ENCODE measurements at places on chromosomes 5 and 9. TPM values are rescaled to one million over a fixed set of nuclear protein-coding genes. Genes with fewer than 3 reads are reported as not detected.

Gene TCF7
- 2.9 TPM for total RNA-seq

Gene PCDHA10
- total RNA-seq = 0.59 TPM

Gene SLC22A4
- total RNA-seq = 3.8 TPM

Gene GZMA
- not detected for total RNA-seq

Gene RNF180
- total RNA-seq = 12.7 TPM

Gene RANBP6
- 19.7 TPM for total RNA-seq

Gene CHSY3
- 12.4 TPM for total RNA-seq

DNA sequence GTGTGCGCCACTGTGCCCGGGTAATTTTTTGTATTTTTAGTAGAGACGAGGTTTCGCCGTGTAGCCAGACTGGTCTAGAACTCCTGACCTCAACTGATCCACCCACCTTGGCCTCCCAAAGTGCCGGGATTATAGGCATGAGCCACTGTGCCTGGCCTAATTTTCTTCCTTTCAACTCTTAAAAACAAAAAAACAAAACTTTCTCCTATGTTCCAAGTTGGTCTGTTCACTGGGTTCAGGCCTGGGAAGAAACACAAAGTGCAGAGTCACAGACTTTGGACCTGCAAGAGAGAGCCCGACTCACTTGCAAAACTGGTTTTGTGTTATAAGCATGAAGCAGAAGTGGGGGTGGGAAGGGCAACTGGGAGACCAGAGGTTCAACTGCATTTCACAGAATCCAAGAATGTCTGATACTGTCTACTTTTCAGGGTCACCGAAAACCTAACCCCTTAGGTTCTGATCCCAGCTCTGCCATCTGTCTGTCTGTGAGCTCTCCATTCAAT is 5.2 kb upstream of the HDHD3 start:
- no peaks in the 10 kb centered on the region for H3K27me3 ChIP-seq
- DNase-seq = no peak
- no peak overlapping the region for H3K4me3 ChIP-seq
- H3K27ac ChIP-seq = no peak overlapping the region

DNA sequence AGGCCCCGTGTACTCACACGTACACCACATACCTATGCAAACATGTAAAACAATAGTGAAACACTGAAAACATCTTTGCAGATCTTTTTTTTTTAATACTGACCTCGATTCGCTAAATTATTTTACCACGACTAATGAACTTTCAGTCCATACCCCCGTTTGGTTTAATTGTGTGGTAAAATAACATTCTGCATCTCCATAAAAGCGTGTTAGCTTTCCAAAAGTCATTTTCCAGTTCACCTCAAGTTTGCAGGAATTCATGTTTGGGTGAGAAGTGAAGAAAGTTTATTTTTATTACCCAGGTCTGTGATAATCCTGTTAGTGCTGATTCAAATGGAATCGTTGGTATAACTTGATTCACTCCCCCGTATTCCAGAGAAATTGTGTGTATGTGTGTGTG is 652 bp downstream of the ARSK start:
- DNase-seq = peak; percentile 44
- H3K27ac ChIP-seq = peak overlapping the region; percentile 88
- H3K4me3 ChIP-seq = peak overlapping the region; percentile 93
- H3K36me3 ChIP-seq = peaks cover 8% of the 10 kb centered on the region
- H3K4me1 ChIP-seq = peaks cover 22% of the 10 kb centered on the region
- no peaks in the 10 kb centered on the region for H3K27me3 ChIP-seq

- DNase-seq = peak; percentile 46
- no peak overlapping the region for H3K27ac ChIP-seq
- no peaks in the 10 kb centered on the region for H3K4me1 ChIP-seq
- H3K27me3 ChIP-seq = peaks cover 10% of the 10 kb centered on the region
- no peaks in the 10 kb centered on the region for H3K36me3 ChIP-seq
- no peak overlapping the region for H3K4me3 ChIP-seq
Observed at GRCh38 chr5:135055396-135055795, 21.4 kb upstream of the PITX1 start.

DNA sequence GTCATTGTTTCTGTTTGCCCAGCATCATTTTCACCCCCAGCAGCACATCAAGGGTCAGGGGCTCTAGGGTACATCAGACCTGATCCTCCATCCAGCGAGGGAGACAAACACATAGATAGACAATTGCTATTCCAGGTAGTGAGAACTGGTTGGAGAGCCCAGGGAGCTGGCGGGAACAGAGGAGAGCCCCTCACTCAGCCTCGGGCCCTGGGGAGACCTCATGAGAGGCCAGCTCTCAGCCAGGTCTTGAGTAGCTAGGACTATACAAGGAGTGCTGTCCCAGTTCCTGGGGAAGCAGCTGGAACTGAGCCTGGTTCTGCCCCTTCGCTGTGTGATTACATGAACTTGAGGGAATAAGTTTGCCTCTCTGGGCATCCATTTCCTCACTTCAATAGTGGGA is 80.3 kb downstream of the HRH2 start:
- H3K27ac ChIP-seq = no peak overlapping the region
- H3K4me1 ChIP-seq = no peaks in the 10 kb centered on the region
- H3K4me3 ChIP-seq = no peak overlapping the region

DNA sequence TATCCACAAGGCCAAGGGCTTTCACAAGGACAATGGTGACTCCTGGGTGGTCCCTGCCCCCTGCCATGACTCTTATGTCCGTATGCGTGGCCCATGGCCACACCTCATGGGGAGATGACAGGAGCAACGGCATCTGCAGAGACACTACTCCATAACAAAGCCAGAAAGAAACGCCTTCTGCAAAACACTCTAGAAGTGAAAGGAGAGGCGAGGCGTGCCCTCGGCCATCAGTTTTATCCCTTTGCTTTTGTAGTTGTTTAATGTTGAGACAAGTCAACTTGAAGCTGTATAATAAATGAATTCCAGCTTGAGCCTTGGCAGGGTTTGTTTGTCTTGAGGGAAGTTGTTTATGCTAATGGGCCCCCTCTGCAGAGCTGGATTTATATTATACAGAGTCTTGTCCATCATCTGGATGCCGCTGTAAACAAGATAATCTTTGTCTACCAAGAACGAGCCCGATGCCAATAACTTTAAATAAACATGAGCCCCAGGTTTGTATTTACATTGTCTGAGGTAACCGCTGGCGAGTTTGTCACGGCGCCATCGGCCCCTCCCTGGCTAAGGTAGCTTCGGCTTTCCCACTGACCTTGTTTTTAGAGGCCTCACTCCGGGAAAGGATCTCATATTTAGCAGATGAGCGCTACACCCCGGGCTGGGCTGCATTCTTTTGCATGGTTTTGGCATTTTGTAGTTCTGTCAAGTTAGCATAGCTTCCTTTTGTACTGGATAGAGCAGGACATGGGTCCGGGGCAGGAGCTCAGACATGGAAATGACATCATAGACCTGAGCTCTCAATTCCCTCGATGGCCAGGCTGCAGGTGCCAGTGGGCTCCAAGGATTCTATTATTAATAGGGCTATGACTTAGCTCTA is 165.3 kb downstream of the ERCC6L2 start:
- no peak for DNase-seq
- no peaks in the 10 kb centered on the region for H3K36me3 ChIP-seq
- H3K27ac ChIP-seq = no peak overlapping the region
- peaks cover 3% of the 10 kb centered on the region for H3K27me3 ChIP-seq

- no peak overlapping the region for H3K4me3 ChIP-seq
- H3K36me3 ChIP-seq = no peaks in the 10 kb centered on the region
- no peaks in the 10 kb centered on the region for H3K4me1 ChIP-seq
- no peaks in the 10 kb centered on the region for H3K27me3 ChIP-seq
- DNase-seq = no peak
- H3K27ac ChIP-seq = no peak overlapping the region
Observed at GRCh38 chr5:19001539-19001938, 986.5 kb downstream of the CDH18 start.

GRCh38 chr5:65722575-65723403 is 784 bp downstream of the NLN start:
- no peaks in the 10 kb centered on the region for H3K27me3 ChIP-seq
- DNase-seq = peak; percentile 94
- H3K4me3 ChIP-seq = peak overlapping the region; percentile 94
- H3K27ac ChIP-seq = peak overlapping the region; percentile 54
- peaks cover 2% of the 10 kb centered on the region for H3K36me3 ChIP-seq

DNA sequence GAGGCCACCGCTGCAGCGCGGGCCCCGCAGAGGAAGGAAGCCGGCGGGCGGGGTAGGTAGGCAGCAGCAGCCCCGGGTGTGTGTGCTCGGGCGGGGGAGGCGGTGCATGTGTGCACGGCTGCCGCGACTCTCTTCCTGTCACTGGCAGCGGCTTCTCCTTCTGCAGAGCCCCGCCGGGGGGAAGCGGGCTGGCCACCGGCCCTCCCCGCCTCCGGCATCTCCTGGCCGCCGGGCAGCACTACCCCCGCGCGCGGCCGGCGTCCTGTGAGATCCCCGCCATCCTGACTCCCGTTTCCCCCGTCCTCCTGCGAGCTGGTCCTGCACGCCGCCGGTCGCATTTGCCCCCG is 315 bp downstream of the PIK3R1 start:
- peaks cover 17% of the 10 kb centered on the region for H3K4me1 ChIP-seq
- peak overlapping the region; percentile 91 for H3K27ac ChIP-seq
- H3K4me3 ChIP-seq = peak overlapping the region; percentile 93
- peak; percentile 91 for DNase-seq
- no peaks in the 10 kb centered on the region for H3K36me3 ChIP-seq
- H3K27me3 ChIP-seq = no peaks in the 10 kb centered on the region

GRCh38 chr5:82613891-82614290 is 335.7 kb upstream of the RPS23 start:
- no peaks in the 10 kb centered on the region for H3K36me3 ChIP-seq
- DNase-seq = peak; percentile 68
- no peak overlapping the region for H3K27ac ChIP-seq
- H3K4me1 ChIP-seq = no peaks in the 10 kb centered on the region
- no peak overlapping the region for H3K4me3 ChIP-seq

GRCh38 chr5:92962752-92963151 is 618.3 kb downstream of the NR2F1-AS1 start:
- H3K36me3 ChIP-seq = no peaks in the 10 kb centered on the region
- DNase-seq = no peak
- H3K27me3 ChIP-seq = no peaks in the 10 kb centered on the region
- H3K4me1 ChIP-seq = no peaks in the 10 kb centered on the region

GRCh38 chr9:70806875-70807274 is 314.5 kb downstream of the TRPM3 start:
- DNase-seq = no peak
- H3K4me3 ChIP-seq = no peak overlapping the region
- peaks cover 8% of the 10 kb centered on the region for H3K27me3 ChIP-seq
- no peaks in the 10 kb centered on the region for H3K36me3 ChIP-seq
- H3K4me1 ChIP-seq = peaks cover 3% of the 10 kb centered on the region
- no peak overlapping the region for H3K27ac ChIP-seq

DNA sequence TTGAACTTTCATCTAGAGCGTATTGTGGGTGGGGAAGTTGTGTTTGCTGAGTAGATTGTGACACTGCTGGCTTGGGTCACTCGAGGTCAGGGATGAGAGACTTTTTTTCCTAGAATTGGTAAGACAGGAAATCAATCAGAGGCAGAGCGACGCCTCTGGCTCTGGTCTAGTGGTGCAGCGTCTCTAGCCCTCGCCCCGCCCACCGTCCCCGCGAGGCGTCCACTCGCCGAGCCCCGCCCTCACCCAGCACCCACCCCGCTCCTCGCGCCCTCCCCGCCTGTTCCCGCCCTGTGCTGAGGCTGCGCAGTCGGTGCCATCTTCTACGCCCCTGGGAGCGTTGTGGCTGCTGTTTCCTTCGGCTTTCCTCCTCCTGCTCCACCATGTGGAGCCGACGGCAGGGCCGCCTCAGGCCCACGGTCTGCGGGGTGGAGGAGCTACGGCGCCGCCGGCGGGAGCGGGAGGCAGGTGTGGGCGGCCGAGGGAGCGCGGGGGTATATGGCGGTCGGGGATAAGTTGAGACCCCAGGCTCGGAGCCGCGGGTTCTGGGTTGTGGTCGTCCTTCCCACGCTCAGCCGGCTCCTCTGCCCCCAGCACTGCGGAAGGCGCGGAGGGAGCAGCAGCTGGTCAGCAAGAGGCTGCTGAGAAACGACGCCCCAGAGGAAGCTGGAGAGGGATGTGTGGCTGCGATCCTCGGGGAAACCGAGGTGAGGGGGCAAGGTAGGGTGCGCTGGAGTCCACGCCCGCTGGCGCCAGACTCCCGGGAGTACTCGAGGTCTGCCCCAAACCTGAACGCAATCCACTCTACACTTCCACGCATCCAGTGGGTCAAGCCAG is at the start of gene TMCO6:
TSS of gene TMCO6 (plus strand) at position 304 of the 834 bp plus-strand sequence. CDS start at position 381, 77 bp downstream.
- no peaks in the 10 kb centered on the region for H3K27me3 ChIP-seq
- peak; percentile 98 for DNase-seq
- H3K27ac ChIP-seq = peak within 1 kb of the TSS; percentile 70
- peak within 1 kb of the TSS; percentile 82 for H3K4me3 ChIP-seq

DNA sequence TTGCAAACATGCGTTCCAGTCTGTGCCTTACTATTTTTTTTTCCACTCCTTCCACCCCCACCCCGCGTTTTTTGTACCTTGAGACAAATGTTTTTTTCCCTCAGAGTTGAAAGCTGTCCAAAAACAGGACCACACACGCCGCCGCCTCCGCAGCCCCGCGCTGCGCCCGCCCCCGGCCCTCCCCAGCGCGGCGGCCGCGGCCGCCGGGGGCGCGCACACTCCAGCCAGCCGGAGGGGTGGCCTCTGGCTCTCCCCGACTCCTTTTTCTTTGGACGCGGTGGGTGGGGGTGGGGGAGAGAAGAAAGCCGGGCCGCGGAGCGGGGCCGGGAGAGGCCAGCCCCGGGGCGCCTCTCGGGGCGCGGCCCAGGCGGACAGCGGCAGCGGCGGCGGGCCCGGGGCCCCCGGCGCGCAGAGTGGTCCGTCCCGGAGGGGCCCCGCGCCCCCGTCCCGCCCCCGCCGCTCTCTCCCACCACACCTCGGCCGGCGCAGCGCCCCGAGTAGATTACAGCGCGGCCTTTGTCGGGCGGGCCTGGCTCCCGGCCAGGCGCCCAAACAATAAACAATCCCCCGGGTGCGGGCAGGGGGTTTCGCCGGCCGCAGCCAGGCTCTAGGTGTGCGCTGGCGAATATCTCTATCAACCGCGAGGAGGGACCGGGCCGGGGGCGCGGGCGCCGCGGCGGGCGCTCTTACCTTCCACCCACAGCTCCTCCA is 10.9 kb downstream of the PTCH1 start:
- H3K27ac ChIP-seq = peak overlapping the region; percentile 33
- DNase-seq = peak; percentile 92
- peak overlapping the region; percentile 95 for H3K4me3 ChIP-seq
- no peaks in the 10 kb centered on the region for H3K36me3 ChIP-seq
- H3K4me1 ChIP-seq = peaks cover 18% of the 10 kb centered on the region
- no peaks in the 10 kb centered on the region for H3K27me3 ChIP-seq

Measured in osteoblast (primary cell).